ENCODE measurements at places on chromosomes 6 and 20.
A peak's percentile ranks its signal among the peaks of the same experiment; 100 is the strongest.

DNA sequence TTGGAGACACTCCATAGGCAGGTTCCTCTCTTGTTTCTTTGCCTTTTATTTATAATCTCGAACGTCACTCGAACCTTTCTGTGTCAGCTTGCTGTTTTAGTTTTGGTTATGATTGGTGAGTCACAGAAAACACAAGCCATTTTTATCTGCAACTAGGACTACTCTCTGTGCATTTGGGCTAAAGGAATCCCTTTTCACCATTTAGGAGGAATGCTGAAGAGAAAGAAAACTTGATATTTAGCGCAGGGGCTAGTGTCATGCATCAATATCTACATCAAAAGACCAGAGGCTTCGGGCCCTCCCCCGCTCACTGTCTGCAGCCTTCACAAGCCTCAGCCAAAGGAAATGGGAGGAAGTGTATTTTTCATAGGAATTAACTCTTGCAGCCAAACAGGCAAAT lies 507.8 kb upstream of the CITED2 start:
- DNase-seq = peak; percentile 21

GRCh38 chr6:106254636-106255035 lies 70.9 kb downstream of the ATG5 start:
- no peak for DNase-seq

DNA sequence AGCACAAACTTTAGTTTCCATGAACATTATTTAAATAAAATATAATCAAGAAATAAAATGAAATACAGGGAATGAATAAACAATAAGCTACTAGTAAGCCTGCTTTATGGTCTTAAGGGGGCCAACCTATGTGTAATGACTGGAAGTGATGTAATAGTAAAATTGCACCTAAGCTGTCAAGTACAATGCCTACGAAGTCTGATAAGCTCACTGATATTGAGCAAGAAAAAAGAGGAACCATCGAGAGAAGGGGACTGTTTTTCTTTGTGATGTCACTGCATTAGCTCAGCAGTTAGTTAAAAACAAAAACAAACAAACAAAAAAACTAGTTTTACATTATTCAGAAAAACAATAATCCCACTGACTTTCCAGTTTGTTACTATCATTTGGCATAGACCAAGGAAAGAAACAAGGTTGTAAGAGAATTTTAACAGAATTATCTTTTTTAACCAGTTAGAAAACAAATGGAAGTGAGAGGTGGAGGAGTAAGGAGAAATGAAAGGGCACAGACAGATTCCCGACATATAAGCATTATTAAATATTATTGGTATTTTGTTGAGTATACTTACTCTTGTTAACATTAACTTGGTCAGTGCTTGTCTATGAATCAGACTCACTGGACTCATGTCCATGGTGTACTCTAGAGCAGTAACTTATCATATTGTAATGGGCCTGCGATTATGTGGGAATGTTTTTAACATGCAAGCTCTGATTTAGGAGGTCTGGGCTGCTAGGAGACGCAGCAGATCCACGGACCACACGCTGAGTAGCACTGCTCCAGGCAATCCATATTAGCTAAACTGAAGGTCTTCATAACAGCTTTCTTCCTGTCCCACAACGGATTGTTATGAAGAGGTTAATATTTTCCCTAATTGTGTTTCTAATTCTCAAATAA lies 99.6 kb upstream of the HMGCLL1 start:
- no peak for DNase-seq

GRCh38 chr6:17311595-17312311 lies 30.6 kb downstream of the RBM24 start:
- no peak for DNase-seq

- peak; percentile 28 for DNase-seq
These were observed 79.8 kb upstream of the CHD6 start for GRCh38 chr20:41697861-41698559.

DNA sequence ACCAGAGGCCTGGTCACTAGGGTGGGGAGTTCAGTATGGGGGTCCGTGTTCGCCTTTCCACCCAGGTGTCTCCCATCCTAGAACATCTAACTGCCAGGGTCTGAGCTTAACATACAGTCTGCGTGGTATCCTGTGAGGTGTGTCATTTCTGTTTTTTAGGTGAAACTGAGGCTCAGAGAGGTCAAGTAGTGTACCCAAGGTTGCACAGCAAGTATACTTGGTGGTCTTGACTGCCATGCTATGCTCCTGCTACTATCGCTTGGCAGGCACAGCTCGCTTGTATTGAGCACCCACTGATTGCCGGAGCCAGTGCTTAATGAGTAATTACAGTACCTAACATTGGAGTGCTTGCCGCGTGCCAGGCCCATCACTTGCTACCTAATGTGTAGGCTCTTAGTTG lies 26.2 kb downstream of the GTSF1L start:
- no peak for DNase-seq

- DNase-seq = no peak
These were observed 221.7 kb upstream of the ECI2 start for GRCh38 chr6:4356899-4357659.

DNA sequence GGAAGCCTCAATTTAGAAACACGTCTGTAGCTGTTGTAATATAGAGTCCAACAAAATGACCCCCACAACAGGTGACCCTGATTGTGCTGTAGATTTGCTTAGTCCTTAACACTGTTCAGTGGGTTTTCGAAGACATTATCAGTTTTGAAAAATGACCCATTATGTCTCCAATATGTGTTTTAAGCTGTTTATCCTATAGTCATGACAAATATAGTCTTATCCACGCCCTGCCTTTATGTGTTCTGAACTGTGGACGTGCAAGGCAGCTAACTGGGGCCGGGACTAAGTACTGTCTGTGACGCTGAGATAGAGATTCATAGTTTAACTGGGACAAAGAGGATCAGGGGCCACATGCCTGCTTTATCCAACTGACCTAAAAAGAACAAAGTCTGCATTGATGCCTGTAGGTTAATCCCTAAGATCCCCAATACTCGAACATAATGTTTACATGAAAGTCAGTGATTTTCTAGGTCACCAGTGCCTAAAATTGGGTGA lies 192.4 kb downstream of the CD83 start:
- no peak for DNase-seq

GRCh38 chr6:15421945-15422733 lies 176.3 kb downstream of the JARID2 start:
- DNase-seq = no peak

DNA sequence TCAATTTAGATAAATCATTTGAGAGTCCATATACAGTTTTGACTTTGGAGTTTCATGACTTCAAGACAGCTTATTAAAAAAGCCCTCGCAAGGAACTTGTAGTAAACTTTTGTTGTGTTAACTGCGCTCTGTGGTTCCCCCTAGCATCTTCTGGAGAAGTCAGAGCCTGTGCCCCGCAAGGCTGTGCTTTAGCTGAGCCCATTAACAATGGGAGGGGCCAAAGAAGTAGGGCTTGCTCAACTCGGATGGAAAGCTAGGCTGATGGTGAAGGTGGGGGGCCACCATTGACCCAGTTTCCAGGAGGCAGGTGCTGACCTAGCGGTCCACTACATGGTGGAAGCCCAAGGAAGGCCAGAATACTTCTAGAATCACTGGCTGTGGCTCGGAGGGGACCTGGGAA lies 29.3 kb upstream of the OVOL2 start:
- no peak for DNase-seq

DNA sequence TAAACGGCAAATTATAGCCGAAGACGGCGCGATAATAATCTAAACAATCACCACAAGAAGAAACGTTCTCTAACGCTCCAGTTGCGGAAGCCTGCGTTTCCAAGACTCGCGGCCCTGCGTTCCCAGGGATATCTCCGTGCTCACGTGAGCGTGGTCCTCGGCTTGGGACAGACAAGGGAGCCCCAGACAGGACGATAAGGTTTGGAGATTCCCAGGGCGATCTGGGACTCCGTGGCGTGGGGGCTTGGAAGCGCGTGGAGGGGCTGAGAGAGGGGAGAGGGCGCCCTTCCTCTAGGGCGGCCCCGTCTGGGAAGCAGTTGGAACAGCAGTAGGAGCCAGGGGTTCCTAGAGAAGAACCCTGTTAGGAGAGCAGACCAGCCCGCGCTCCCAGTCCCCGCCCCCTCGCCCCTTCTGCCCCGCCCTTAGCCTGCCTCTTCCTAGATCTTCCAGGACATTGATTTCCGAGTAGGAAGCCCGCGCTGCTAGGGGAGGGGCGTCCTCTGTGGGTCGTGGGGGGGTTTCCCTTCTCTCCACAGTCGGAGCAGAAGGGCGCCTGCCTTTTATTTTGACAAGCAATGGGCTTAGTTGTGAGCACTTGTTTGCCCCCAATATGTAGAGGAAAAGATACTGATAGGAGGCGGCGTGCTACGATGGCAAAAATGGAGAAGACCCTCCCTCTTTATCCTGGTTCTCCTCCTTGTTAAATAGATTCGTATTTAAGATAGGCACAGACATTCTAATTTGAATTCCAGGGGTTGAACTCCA lies 10.6 kb downstream of the NRN1 start:
- no peak for DNase-seq

GRCh38 chr6:75334266-75335040 lies 49.9 kb upstream of the TMEM30A start:
- no peak for DNase-seq

- DNase-seq = peak; percentile 39
These were observed 115.5 kb upstream of the MARCKS start for GRCh38 chr6:113741651-113742050.

- no peak for DNase-seq
These were observed 589.1 kb downstream of the EYS start for GRCh38 chr6:65117817-65118409.

DNA sequence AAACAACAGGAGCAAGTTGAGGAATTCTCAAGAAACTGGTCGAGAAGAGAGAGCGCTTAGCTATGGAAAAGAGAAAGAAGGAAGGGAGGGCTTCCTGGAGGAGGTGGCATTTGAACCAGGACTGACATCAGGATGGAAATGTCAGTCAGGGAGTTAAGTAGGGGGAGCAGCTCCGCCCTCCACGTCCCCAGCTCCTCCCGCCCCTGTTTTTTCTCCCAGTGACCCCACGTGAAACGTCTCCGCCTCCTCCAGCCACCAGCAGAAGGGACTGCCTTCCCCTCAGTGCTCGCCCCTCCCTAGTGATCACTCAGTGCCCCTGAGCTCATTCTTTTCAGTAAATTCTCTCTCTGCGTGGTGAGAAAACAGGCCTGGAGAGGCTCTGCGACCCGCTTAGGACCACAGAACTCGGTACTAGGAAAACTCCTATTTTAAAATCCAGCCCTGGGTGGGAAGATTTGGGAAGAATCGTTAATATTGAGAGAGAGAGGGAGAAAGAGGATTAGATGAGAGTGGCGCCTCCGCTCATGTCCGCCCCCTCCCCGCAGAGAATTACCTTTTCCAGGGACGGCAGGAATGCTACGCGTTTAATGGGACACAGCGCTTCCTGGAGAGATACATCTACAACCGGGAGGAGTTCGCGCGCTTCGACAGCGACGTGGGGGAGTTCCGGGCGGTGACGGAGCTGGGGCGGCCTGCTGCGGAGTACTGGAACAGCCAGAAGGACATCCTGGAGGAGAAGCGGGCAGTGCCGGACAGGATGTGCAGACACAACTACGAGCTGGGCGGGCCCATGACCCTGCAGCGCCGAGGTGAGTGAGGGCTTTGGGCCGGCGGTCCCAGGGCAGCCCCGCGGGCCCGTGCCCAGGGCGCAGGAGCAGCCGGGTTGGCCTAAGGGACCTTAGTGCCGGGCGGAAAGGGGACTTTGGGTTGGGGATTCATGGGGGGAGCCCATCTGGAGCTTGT lies 4.6 kb downstream of the HLA-DPB1 start:
- DNase-seq = no peak

DNA sequence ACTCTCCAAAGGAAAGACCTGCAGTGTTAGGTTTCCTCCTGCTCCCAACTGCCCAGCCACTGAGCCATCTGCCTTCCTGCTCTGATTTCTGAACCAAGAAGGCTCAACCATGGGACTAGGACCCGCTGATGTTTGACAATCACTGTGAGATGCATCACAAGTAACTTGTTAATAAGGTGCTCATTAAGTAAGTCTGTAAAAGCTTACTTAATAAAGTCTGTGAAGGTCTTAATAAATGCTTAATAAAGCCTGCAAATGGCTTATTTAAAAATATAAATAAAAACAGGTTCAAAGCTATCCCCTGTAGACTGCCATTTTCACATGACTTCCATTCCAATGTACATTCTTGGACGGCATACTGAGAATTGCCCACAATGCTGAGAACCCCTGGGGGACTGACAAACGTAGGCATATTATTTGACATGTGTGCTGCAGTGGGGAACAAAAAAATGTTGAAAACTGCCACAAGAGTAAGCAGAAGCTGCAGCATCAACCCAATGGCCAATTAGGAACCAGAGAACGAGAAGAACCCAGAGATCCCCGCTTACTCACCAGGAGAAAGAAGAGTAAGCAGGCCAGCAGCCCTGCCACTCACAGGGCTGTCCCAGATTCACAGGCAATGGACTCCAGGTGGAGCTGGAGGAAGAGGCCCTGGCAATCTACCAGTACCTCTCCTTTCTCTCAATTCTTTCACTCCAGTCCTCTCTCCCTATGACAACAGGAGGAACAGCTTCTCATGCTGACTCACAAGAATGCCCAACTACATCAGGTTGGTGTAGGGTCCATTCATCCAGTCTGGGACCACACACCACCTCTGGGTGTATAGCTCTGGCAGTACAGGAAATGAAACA lies 19.5 kb downstream of the KIF13A start:
- DNase-seq = no peak

GRCh38 chr20:56998438-56998837 lies 268.0 kb downstream of the BMP7 start:
- DNase-seq = no peak

DNA sequence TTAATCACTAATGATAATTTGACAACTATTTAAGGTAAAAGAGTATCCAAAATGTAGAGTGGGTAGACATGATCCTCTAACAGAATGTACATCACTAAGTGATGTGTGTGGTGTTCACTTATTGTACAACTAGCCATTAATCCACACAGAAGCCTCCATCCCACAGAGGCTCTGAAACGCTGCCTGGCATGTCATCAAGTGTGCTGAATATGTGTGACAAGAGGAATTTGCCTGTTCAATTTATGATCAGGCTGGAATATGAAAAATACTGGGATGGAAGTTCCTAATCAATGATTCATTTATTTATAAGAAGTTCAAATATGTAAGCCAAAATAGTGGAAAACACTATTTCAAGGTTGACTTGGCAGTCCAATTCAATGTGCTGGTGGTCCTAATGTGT lies 72.4 kb downstream of the BACH2 start:
- DNase-seq = no peak

DNA sequence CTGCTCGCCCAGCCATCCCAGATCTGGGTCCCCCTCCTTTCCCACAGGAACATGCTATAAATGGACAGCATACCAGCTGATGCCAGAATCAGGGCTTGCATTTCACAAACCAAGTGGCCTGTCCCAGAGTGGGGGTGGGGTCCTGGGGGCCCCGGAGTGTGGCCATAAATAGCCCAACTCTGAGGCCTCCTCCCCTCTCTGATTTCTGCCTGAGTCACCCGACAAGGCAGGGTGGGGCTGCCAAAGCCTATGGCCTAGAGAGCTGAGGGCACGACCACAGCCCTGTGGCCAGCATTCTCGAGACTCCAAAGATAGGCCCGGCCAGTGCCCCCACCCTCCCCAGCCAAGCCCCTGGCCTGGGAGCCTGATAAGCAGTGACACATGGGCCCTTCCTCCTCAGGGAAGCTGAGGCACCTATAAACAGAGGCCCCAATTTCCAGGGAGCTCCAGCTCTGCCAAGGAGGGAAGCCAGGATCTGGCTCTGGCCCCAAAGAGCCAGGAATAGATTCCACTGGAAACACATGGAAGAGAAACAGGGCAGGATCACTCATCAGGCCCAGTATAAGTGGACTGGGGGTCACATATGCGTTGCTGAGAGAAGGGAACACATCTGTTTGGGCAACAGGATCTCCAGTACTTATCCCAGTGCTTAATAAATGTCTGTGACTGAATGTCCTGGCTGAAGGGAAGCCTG lies 20.3 kb downstream of the SNTA1 start:
- no peak for DNase-seq
